ENCODE measurements at places on chromosomes 2 and 18.

DNA sequence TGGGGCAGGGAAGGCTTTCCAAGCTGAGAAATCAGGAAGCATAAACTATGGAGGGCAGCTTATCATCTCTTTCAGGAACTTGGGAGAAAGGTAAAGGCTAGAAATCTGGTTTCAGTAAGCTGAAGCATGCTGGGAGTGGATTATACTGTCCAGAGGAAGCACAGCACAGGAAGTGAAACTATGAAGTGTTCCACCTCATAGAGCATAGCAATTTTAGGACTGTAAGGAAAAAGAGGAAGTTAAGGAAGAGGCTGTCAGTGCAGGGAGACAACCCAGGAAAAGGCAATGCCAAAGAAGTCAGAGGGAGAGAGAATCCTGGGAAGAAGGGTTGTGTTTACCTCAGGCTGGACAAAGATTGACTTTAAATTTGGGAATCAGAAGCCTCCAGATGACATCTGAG, 51.9 kb downstream of the EFEMP1 start:
- no peaks in the 10 kb centered on the region for H3K36me3 ChIP-seq
- no peak overlapping the region for H3K4me3 ChIP-seq
- H3K4me1 ChIP-seq, result no peaks in the 10 kb centered on the region
- H3K27ac ChIP-seq, result no peak overlapping the region

DNA sequence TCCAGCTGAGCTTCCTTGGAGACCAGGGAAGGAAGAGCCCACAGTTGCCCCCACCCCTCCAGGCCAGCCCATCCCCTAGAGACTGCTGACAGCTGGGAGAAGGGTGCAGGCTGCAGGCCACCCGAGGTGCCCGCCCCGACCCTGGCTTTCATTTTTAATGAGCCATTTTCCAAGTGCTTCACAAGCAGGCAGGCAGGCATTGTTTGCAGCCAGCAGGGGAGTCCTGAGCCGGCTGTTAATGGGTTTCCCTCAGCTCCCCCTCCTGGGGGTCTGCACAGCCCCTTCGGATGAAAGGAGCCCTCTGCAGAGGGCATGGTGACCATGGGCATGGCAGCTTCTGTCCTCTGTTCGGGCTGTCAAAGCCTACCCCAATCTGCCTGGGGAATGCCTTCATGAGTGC, 94.5 kb downstream of the ZBTB7C start:
- H3K36me3 ChIP-seq, result no peaks in the 10 kb centered on the region
- no peak overlapping the region for H3K27ac ChIP-seq
- no peaks in the 10 kb centered on the region for H3K4me1 ChIP-seq
- DNase-seq, result no peak
- no peak overlapping the region for H3K4me3 ChIP-seq

- H3K27ac ChIP-seq, result no peak overlapping the region
- DNase-seq, result no peak
- no peaks in the 10 kb centered on the region for H3K27me3 ChIP-seq
- H3K4me3 ChIP-seq, result no peak overlapping the region
Measured at GRCh38 chr2:143730155-143730952, 601.1 kb downstream of the ARHGAP15 start.

DNA sequence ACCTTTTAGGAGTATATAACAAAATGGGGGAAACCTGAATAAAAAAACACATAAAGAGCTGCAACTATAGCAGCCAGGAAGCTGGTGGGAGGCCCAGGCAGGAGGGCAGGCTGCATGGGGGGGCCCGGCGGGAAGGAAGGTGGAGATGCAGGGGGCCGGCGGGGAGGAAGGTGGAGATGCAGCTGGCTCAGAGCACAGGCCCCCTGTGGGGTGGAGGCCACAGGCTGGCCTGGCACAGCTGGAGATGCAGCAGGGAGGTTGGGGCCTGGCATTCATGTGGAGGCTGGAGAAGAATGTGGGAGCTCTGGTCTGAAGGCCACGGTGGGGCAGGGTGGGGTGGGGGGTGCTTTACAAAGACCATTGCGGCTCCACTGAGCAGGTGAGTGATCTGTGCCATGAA, 31.4 kb downstream of the FAM228A start:
- no peak overlapping the region for H3K4me3 ChIP-seq
- peaks cover 94% of the 10 kb centered on the region for H3K36me3 ChIP-seq
- DNase-seq, result no peak
- H3K27me3 ChIP-seq, result no peaks in the 10 kb centered on the region
- no peak overlapping the region for H3K27ac ChIP-seq

- no peak for DNase-seq
- no peaks in the 10 kb centered on the region for H3K4me1 ChIP-seq
- H3K4me3 ChIP-seq, result no peak overlapping the region
- no peaks in the 10 kb centered on the region for H3K27me3 ChIP-seq
- H3K27ac ChIP-seq, result no peak overlapping the region
Measured at GRCh38 chr2:158315000-158315399, 141.6 kb downstream of the CCDC148 start.

GRCh38 chr18:23887493-23887892, 127.1 kb upstream of the TTC39C start:
- H3K36me3 ChIP-seq, result peaks cover 60% of the 10 kb centered on the region
- H3K4me1 ChIP-seq, result peaks cover 35% of the 10 kb centered on the region
- DNase-seq, result no peak
- no peak overlapping the region for H3K4me3 ChIP-seq
- no peaks in the 10 kb centered on the region for H3K27me3 ChIP-seq

GRCh38 chr2:55936351-55936750, 12.8 kb upstream of the EFEMP1 start:
- H3K36me3 ChIP-seq, result no peaks in the 10 kb centered on the region
- no peak overlapping the region for H3K27ac ChIP-seq
- no peak for DNase-seq
- no peaks in the 10 kb centered on the region for H3K27me3 ChIP-seq
- H3K4me1 ChIP-seq, result no peaks in the 10 kb centered on the region

DNA sequence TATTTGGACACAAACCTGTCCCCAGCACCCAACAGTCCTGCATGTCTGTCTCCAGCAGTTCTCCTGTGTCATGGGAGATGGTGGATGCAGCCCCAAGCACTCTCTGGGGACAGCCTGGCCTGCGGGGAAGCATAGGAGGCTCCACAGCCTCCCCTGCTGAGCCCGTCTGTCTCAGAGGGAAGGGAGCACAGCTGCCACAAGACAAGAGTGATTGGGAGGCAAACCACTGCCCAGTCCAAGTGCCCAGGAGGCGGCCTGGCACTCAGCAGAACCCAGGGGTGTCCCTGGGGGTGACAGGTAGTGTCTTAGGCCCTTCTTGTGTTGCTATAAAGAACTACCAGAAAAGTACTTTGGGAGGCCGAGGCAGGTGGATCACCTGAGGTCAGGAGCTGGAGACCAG, 211.2 kb upstream of the MYT1L start:
- H3K27me3 ChIP-seq, result no peaks in the 10 kb centered on the region
- H3K36me3 ChIP-seq, result no peaks in the 10 kb centered on the region
- no peak for DNase-seq
- no peak overlapping the region for H3K27ac ChIP-seq

DNA sequence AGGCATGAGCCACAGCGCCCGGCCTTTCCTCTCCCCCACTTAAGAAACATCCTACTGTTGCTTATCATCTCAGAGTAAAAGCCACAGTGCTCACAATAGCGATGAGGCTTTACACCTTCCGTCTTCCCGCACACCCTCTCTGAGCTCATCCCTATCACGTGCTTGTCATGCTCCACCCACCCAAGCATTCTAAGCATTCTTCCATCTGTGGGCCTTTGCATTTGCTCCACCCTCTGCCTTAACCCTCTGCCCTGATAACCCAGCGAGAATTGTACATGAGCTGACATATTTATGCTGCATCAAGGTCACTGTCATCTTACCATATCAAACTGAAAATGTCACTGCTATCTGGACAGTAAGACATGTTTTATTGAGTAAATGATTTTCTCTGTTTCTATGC, 22.6 kb downstream of the FOXI3 start:
- no peak for DNase-seq
- no peak overlapping the region for H3K27ac ChIP-seq
- H3K36me3 ChIP-seq, result no peaks in the 10 kb centered on the region
- no peaks in the 10 kb centered on the region for H3K27me3 ChIP-seq

- H3K27me3 ChIP-seq, result peaks cover 7% of the 10 kb centered on the region
- H3K4me1 ChIP-seq, result no peaks in the 10 kb centered on the region
- no peak for DNase-seq
- no peak overlapping the region for H3K27ac ChIP-seq
- H3K36me3 ChIP-seq, result no peaks in the 10 kb centered on the region
- H3K4me3 ChIP-seq, result no peak overlapping the region
Measured at GRCh38 chr2:237251986-237252385, 162.0 kb downstream of the COL6A3 start.

- peaks cover 5% of the 10 kb centered on the region for H3K4me1 ChIP-seq
- DNase-seq, result no peak
- peaks cover 12% of the 10 kb centered on the region for H3K27me3 ChIP-seq
- no peaks in the 10 kb centered on the region for H3K36me3 ChIP-seq
- no peak overlapping the region for H3K4me3 ChIP-seq
- H3K27ac ChIP-seq, result peak overlapping the region; percentile 54
Measured at GRCh38 chr2:231546014-231546715, 15.9 kb upstream of the NMUR1 start.

DNA sequence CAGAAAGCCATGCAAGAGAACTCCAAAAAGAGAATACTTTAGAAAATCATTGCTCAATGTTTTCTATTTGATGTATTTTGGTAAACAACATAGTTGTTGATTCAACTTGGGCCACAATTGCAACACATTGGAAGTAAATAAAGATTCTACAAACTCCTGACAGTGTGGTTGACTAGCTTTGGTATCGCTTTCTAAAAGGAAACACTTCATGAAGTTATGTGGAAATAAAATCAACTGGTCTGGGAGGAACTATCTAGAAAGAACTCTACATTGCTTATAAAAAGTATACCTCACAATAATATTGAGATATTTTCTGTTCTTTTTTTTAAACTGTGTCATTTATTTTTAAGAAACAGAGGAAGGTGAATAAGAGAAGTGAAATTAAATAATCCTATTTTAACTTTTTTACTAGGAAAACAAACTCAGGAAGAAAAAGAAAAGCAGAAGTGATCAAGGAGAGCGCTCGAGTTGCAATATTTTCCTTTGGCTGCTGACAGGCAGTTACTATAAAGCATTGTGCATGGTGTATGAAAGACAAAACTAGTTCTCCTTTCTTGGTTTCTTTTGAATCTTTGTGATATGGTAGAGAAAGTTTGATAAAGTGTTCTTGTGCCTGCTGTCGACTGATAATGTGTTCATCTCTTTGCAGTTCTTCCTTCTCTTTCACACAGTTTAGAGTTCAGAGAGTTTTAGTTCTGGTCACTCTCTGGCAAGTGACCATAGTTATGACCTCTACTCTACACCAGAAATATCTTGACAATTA, 3.0 kb downstream of the DHRS9 start:
- no peak for DNase-seq
- H3K4me1 ChIP-seq, result peaks cover 12% of the 10 kb centered on the region
- H3K36me3 ChIP-seq, result no peaks in the 10 kb centered on the region
- peak overlapping the region; percentile 37 for H3K27ac ChIP-seq

GRCh38 chr2:180905002-180905401, 75.4 kb upstream of the UBE2E3 start:
- no peaks in the 10 kb centered on the region for H3K36me3 ChIP-seq
- no peak for DNase-seq
- no peak overlapping the region for H3K27ac ChIP-seq

GRCh38 chr18:35581898-35582641, 530 bp downstream of the GALNT1 start:
- H3K4me3 ChIP-seq, result peak overlapping the region; percentile 69
- DNase-seq, result no peak
- peak overlapping the region; percentile 85 for H3K27ac ChIP-seq
- H3K36me3 ChIP-seq, result no peaks in the 10 kb centered on the region
- peaks cover 5% of the 10 kb centered on the region for H3K4me1 ChIP-seq

GRCh38 chr2:156054983-156055382, 277.5 kb downstream of the NR4A2 start:
- H3K4me1 ChIP-seq, result no peaks in the 10 kb centered on the region
- DNase-seq, result no peak
- no peak overlapping the region for H3K27ac ChIP-seq

DNA sequence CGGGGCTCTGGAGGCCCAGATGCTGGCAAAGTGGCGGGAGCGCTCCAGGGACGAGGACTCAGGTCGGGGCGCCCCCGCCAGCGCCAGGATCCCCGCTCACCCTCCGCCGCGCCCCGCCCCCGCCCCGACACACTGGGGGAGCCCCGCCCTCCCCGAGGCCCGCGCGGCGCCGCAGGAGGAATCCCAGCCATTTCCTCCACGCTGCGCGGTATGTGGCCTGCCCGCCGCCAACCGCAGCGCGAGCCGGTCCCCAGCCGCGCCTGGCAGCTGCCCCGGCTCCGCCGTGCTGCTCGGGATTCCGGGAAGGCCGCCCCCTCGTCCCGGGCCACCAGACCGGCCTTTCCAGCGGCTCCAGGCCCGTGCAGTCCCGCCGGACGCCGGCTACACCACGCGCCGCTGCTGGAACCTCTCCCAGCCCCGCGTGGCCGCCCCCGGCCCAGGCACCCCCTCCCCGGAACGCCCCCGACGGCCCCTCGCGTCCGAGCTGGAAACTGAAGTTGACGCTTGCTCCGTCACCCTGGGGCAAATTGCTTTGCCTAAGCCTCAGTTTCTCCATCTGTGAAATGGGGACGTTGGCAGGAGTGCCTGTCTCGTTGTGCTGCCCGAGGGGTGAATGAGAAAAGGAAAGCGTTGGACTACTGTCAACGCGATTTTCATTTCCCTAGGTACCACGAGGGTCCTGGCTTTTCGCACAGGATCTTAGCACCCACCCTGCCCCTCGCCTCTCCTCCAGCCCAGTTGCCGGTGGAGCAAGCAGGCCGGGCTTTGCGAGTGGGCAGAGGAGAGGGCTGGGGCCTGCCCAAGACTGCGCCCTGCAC, 53.6 kb downstream of the PKDCC start:
- no peak for DNase-seq
- no peaks in the 10 kb centered on the region for H3K27me3 ChIP-seq
- peak overlapping the region; percentile 77 for H3K27ac ChIP-seq
- peak overlapping the region; percentile 67 for H3K4me3 ChIP-seq
- H3K4me1 ChIP-seq, result peaks cover 18% of the 10 kb centered on the region
- H3K36me3 ChIP-seq, result no peaks in the 10 kb centered on the region
